Stimulated activated CD4-positive, alpha-beta T cell treated with anti-CD3 and anti-CD28 coated beads, Interleukin-1b, Interleukin-23, amount 100 ng/mL, for 4 hours (primary cell): ENCODE measurements at places on chromosomes 7 and 10.

DNA sequence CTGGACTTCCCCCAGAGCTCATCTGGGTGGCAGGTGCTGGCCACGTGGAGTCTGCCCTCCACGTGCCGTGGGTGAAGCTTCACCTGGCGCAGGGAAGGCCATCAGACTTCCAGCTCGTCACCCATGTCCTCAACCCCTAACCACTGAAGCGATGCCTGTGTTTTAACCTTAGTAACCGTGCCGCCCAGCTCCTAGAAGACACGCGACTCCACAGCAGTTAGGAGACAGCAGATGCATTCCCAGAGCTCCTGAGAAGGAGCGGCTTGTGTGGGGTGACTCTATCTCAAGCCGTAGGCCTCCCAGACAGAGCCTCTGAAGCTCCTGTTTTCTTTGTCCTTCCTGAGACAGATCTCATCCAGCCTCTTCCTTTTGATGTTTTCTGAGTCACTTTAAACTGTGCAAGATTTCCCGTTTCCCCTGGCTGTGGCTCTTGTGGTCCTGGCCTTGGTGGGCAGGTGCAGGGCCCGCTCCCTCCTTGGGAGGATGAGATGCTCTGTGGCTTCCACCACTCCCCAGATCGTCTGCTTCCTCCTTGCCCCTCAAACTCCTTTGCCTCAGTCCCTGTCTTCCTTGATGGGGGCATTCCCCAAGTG lies 41.4 kb upstream of the AP5Z1 start:
- DNase-seq: no peak

- DNase-seq: no peak
Observed at GRCh38 chr10:119806334-119807130, 66.1 kb downstream of the MCMBP start.

DNA sequence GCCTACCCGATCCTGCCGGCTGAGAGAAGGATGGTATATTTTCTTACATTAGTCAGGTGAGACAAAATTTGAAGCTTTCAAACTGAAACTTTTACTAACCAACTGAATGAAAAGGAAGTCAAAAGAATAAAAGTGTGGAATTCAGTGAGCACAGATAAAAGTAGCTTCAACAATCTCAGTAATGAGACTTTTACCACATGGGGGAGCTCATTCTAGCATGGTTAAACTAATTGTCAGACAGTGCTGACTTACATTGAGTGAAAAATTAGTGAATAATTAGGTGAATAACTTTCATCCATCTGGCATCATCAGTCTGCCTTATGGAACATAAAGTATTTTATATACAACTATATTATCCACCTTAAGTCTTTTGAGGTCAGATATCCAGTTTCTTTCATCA lies 8.4 kb downstream of the FAM237B start:
- no peak for DNase-seq

GRCh38 chr10:70804421-70804808 lies 11.3 kb upstream of the SGPL1 start:
- no peak for DNase-seq

GRCh38 chr7:31302356-31302755 lies 38.2 kb downstream of the NEUROD6 start:
- no peak for DNase-seq

GRCh38 chr7:66642932-66643331 lies 14.3 kb downstream of the KCTD7 start:
- no peak for DNase-seq

DNA sequence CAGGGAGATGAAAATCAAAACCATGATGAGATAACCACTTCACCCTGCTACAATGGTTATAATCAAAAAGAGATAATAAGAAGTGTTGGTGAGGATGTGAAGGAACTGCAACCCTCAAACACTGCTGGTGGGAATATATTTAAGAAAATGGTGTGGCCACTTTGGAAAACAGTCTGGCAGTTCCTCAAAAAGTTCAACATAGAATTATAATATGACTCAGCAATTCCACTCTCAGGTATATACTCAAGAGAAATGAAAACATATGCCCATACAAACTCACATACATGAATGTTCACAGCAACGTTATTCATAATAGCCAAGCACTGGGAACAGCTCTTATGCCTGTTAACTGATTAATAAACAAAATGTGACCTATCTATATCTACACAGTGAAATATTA lies 104.8 kb downstream of the SLC25A13 start:
- DNase-seq: no peak

DNA sequence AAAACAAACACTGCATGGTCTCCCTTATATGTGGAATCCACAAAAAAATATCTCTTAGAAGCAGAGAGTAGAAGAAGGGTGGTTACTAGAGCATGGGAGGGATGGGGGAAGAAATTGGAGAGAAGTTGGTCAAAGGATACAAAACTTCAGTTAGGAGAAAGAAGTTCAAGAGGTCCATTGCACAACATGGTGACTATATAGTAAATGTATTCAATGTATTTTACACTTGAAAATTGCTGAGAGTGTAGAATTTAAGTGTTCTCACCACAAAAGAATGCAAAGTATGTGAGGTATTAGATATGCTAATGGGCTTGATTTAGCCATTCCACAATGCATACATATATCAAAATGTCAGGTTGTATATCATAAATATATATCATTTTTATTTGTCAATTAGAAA lies 232.0 kb upstream of the CELF2 start:
- no peak for DNase-seq

DNA sequence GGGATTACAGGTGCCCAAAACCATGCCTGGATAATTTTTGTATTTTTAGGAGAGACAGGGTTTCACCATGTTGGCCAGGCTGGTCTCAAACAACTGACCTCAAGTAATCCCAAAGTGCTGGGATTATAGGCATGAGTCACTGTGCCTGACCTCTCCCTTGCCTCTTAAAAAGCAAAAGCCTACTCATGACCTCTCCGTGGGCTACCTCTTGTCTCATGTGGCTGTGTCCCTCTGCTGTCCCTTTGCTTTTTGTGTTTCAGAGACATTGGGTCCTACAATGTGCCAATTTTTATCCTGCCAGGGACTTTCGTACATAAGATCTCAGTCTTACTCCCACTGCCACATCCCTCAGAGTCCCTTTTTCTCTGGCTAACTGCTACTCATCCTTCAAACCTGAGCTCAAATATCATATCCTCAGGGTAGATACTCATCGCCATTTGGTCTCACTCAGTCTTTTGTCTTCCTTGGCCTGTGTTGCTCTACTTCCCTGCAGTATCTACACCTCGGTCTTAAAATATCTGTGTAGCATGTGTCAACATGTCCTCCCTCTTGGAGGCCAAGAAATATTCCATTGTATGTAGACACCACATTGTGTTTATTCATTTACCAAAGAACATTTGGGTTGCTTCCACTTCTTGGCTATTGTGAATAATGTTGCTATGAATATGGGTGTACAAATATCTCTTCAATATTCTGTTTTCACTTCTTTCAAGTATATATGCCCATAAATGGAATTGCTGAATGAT lies 465.0 kb upstream of the KLF6 start:
- DNase-seq: no peak

DNA sequence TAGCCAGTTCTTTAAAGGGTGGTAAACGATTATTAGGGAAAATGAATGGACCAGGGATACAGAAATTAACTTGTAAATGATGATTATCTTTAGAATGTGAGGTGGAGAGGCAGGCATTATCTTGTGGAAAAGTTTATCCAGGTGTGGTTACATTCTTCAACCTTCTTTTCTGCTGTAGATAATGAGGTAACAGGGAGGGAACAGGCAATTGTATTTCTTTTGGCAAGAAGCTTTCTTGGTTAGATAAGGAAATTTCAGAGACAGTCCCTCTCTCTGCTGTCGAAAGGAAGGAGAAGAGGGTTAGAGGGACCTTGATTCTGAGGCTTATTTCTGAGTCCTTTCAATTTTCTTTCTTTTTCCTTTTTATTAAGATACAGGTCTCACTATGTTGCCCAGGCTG lies 32.1 kb downstream of the MRPL32 start:
- no peak for DNase-seq

DNA sequence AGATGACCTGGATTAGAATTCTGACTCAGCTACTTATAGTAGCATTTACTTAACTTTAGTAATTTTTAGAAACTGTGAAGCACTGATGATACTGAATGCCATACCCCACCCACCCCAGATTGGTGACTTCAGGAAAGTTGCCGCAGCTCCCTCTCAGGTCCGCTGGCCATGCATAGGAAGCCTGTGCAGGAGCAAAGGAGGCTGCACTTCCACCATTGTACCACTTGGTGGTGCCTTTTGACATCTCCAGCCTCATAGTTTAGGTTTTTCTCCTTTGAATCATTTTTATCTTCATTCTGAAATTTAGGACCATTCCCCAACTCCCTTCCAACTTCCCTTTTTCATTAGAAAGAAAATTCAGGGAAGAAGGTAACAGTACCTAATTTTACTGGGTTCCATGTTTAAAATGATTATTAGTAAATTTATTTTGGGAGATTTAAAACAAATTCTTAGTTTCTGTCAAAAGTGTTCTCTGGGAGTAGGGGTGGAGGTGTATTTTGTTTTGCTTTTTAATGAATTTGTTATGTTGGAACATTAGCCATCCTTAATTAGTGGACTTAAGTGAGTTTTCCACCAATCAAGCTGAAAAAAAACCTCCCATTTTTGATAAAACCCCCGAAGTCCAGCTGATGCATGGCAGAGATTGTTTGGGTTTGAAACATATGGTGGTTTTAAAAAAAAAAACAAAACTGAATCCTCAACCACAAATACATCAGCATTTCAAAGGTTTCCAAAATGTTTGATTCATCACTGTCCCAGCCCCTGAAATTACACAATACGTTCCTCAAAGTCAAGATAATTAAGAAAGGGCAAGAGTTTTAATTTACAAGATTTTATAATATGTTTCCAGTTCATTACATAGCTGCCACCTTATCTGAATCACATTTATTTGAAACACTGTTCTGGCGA lies 109.6 kb downstream of the WNT2 start:
- DNase-seq: peak; percentile 16

- DNase-seq: no peak
Observed at GRCh38 chr7:107742678-107743566, 1.0 kb upstream of the CBLL1 start.

GRCh38 chr7:116653646-116654045 lies 18.4 kb upstream of the MET start:
- no peak for DNase-seq

DNA sequence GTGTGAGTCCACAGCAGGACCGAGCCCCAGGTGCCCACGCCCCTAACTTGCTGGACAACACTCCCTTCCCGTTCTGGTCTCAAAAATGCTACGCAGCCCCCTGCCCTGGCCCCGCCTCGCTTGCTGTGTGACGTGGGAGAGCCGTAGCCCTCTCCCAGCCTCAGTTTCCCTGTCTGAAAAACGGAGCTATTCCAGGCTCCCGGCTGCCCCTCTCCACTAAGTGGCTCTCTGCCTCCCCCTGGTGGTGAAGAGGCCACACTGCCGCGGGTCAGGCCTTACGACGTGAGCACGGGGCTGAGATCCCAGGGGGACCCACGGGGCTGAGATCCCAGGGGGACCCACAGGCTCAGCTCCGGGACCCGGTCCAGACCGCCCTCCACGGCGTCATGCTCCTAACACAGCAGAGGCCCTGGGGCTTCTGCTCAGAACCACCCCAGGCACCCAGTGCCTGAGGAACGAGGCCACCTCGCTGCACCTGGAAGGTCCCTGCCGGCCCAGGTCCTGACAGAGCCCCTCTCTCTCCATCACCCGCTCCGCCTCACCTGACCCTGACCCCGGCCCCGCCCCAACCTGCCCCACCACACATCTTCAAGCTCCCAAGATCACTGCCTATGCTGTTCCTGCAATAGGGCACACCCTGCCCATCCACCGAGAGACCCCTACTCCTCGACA lies 26.7 kb downstream of the MICALL2 start:
- peak; percentile 77 for DNase-seq

DNA sequence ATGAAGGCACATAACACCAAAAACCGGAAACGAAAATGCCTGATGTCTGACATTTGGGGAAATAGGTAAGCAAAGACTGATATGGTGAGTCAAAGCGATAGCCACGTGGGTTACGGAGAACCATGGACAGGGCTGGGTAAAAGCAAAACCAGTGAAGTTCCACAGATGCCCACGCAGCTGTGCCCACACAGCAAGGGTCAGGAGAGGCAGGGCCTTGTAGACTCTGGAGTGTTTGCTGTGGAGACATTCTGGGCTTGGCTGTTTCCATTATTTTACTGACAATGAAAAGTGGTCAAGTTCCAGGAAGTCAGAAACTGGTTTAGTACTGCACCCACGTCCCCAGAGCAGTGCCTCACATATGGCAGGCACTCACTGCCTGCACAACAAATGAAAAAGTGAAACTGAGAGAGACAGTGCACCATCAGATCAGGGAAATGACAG lies 148.7 kb downstream of the ZMYND11 start:
- no peak for DNase-seq
